ENCODE measurements at places on chromosomes 5 and 9. TPM values are rescaled to one million over a fixed set of nuclear protein-coding genes. Genes with fewer than 3 reads are reported as not detected.

DNA sequence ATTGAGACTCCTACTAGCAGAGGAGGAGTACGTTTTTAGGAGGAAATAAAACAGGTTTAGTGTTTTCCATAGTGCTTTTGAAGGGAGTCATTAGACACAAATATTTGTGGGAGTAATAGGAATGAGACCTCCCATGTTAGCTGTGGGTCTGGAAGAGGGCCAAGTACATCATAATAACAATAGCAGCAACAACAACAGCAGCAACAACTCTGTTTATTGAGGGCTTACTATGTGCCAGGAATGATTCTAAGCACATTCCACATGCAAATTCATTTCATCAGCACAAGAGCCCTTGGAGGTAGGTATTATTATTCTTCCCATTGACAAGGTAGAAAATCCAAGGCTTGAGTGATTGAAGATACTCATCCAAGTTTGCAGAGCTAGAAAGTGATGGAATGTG is 384.2 kb upstream of the RPS23 start:
- DNase-seq, result no peak

GRCh38 chr5:179731791-179732411 is 721 bp upstream of the MAML1 start:
- no peak for DNase-seq

- no peak for DNase-seq
Observed at GRCh38 chr5:56329652-56330051, 96.5 kb upstream of the ANKRD55 start.

Gene MEIKIN
- total RNA-seq, result 1.7 TPM

Gene ABL1
- 25.1 TPM for total RNA-seq

DNA sequence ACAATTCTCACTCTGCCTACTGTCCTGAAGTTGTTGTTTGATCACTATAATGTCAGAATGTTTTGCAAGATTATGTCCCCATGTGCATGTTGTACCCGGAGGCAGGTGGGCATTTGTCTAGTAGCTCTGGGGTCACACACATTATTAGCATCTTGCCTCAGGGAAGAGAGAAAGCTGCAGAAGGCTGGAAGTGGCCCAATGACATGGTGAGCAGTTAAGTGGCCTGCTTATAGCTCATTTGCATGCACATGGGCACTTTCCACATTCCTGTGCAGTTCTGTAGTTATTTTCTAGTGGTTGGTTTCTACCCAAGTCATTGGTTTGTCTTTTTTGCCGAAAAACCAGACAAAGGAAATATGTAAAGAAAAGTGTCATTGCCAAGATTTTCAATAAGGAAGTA is 80.9 kb downstream of the MAP1B start:
- no peak for DNase-seq

GRCh38 chr9:3288686-3289085 is 237.1 kb downstream of the RFX3 start:
- no peak for DNase-seq

DNA sequence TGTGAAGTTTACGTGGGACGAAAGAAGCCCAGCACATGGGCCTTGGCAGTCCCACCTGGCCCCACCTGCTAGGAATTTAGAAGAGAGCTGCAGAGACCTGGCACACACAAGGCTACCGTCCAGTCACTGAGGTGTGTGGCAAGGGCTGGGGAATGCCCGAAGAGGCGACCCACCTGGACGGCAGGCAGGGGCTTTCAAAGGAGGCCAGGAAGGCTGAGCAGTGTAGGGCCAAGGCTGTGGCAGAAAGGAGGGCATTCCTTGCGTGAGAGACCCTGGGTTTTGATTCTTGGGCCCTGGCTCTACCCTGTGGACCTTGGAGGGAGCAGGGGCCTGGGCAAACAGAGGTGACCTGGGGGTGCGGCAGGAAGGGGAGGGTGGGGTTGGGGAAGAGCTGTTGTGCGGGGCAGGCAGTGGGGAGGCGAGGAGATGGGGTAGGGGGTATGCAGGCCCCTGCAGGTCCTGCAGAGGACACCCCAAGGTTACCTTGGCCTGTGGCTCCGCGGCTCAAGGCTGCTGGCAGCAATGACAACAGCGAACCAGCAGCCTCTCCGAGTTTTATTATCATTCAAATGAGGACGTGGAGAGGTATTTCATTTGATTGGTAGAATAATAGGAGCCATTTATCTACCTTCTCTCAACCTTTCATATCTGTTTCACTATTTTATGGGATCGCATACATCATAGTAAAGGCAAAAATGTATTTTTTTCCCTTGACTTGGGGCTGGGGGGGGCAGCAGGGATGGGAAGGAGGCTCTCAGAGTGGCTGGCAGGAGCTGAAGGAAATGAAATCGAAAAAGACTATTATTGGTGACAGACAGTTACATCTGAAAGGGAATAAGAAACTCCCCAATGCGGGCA is 24.8 kb downstream of the TSPAN17 start:
- DNase-seq, result no peak

GRCh38 chr9:81103597-81104471 is 585.5 kb downstream of the TLE1 start:
- DNase-seq, result no peak

Gene PPP3R2
- not detected for total RNA-seq

Gene TNFAIP8
- 5.0 TPM for total RNA-seq

DNA sequence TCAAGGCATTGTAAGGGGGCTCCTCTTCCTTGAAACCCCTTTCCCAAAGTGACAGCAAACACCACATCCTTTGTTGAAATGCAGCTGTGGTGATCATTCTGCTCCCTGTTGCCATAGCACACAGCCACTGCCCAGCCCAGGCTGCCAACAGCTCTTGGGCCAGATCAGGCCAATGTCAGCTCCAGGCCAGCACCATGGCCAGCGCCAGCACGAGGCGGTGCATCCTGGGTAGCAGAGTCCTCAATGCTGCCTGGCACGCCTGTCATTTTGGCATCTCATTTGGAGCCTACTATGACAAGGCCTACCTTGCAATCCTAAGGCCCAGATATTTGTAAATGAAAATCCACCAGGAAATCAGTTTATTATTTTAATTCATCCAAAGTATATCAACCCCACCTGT is 390.6 kb downstream of the DNAH5 start:
- DNase-seq, result no peak

Gene CARTPT
- total RNA-seq, result not detected

DNA sequence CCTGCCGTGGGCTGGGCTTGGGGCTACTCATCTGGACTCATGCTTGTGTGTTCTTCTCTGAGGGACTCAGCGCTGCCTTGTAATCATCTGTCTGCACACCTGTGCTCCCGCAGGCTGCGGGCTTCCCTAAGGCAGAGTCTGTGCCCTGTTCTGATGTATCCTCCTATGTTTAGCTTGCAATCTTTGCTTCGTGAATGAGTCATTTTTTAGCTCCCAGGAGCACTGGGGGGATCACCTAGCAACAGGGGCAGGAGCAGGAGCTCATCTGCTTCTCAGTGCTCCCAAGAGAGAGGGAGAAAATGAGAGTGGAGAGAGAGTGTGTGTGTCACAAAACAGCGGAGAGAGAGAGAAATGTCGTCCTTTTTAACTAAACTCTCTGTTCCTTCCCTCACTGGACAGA is 202.4 kb upstream of the ZNF618 start:
- no peak for DNase-seq

DNA sequence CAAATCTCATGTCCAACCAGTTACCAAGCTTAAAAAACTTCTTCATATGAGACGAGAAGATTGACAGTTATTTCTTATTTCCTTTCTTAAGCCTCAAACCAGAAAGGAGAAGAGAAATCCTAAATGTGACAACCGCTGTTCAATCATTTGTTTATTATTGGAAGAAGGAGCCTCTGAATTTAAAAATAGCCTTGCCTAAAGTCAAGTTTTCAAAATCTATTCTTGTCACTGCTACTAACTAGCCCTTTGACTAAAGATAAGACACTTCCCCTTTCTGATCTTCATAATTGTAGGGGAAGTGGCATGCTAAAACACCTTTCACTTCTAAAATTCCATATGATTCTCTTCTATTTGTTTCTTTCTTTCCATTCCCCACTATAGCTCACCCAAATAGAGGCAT is 106.2 kb upstream of the EMB start:
- no peak for DNase-seq
